HCEC 1CT (cell line): ENCODE measurements at places on chromosomes 11 and 22.

GRCh38 chr22:50131894-50132293 is 38.6 kb upstream of the PANX2 start:
- DNase-seq: no peak

- DNase-seq: peak; percentile 92
Measured at GRCh38 chr11:118917481-118918127, 8.1 kb downstream of the BCL9L start.

GRCh38 chr11:75239531-75240290 is 863 bp upstream of the TPBGL start:
- no peak for DNase-seq

- no peak for DNase-seq
Measured at GRCh38 chr22:46963672-46964545, 201.5 kb downstream of the TBC1D22A start.

- DNase-seq: no peak
Measured at GRCh38 chr11:57946628-57947027, 77.1 kb upstream of the OR9Q1 start.
